NCI-H1092 treated with DMSO at 0.1 percent for 48 hours (cell line): ENCODE measurements at places on chromosomes 2 and 18.

DNA sequence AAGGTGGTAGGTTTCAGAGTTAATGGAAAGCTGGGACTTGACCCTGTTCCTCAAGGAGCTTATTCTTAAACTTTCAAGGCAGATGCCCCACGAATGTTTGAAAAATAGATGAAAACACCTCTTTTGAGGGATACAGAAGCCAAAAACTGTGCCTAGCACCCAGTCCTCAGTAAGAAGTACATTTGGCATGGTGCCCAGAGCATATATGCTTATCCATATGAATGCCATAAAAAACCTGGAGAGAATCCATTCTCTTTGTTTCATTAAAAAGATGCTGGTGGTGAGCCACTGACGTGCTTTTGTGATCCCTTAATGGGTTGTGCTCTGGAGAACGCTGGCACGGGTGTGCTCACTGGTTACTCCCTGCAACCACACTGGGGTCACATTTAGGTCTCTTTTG, 69.0 kb downstream of the IL1R2 start:
- DNase-seq: no peak

- no peak for DNase-seq
These were observed 39.3 kb upstream of the IL1R1 start for GRCh38 chr2:102103284-102103683.

DNA sequence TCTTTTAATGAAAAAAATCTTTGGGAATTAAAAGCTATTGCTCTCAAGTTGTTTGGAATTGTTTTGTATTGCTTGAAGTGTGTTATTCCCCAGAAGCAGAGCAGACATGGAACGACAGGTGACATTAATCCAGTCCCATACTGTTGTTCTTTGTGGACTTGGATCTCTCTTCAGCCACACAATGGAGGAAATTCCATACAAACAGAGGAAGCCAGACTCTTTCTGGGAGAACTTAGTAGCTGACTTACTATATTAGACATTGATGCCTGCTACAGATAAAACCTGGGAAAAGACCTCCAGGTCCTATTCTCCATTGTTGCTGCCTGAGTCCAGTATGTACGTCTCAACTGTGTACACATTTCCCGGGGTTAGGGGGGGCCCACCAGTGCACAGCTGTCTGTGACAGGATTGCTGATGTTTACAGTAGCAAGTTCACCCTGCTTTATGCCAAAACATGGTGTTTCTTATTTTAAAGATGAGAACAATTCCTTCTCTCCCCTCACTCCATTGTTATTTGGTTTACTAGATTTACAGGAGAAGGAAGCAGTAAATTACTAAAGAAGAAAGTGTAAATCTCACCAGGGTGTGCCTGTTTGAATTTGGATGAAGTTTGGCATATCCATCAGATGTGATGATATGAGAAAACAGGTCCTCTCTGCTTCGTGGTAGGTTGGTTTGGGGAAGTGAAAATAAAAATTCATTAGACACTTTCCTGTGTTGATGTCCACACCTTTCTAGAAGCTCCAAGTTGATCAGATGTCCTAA, 142.4 kb upstream of the RBBP8 start:
- DNase-seq: no peak

DNA sequence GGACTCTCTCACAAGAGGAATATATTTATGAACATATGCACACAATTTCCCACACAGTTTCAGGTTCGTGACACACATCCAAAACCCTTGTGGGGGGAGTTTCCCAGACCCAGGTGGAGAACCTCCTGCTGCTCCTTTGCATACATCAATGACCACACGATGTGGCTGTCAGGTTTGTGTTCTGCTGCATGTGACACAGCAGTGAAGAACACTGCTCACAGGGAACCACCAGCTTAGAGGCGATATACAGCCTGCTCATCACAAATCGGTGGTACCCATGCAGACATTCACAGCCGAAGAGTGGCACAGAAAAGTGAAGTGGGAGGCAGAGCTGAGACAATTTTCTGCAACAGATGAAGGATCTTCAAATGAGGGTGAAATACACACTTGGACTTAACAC, 175.6 kb upstream of the ZFP36L2 start:
- DNase-seq: no peak

DNA sequence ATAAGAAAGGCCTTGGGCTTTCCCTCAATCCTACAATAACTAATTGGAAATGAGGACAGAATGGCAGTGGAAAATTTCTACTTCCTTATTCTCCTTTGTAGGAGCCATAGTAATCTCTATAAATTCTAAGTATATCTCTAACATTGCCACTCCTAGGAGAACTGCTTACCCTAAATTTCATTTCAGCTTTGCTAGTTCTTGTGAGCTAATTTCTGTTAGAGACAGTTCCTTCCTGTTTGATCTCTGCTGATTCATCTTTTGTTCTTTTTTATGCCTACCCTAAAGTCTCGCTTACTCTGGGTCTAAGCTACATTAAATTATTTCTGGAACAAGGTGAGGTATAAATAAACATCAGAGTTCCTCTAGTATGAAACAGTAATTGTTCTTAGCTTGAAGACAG, 25.7 kb downstream of the ABHD3 start:
- no peak for DNase-seq

- no peak for DNase-seq
These were observed 241.3 kb downstream of the AGPS start for GRCh38 chr2:177633910-177634294.

- DNase-seq: no peak
These were observed 25.5 kb upstream of the NFE2L2 start for GRCh38 chr2:177289824-177290628.

- DNase-seq: no peak
These were observed 122.9 kb upstream of the GATA6 start for GRCh38 chr18:22046473-22046872.

- no peak for DNase-seq
These were observed 17.6 kb downstream of the LCLAT1 start for GRCh38 chr2:30464544-30465170.

DNA sequence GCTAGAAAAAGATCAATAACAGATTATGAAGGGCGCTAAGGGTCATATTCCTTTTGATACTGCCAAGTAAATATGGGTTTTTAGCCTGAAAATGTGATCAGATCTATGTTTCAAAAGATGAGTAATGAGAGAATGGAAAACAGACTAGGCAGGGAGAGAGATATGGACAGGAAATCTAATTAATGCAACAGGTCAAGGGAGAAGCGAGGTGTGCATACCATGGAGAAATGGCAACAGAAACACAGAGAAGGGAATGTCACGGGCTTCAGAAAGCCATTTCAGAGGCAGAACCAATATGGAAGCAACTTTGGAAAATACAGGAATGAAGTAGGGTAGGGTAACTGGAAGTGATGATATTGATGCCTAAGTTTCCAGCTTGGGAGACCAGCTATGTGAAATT, 69.3 kb downstream of the SIGLEC15 start:
- DNase-seq: no peak

- no peak for DNase-seq
These were observed 139.8 kb downstream of the ZFP36L2 start for GRCh38 chr2:43086451-43087221.

DNA sequence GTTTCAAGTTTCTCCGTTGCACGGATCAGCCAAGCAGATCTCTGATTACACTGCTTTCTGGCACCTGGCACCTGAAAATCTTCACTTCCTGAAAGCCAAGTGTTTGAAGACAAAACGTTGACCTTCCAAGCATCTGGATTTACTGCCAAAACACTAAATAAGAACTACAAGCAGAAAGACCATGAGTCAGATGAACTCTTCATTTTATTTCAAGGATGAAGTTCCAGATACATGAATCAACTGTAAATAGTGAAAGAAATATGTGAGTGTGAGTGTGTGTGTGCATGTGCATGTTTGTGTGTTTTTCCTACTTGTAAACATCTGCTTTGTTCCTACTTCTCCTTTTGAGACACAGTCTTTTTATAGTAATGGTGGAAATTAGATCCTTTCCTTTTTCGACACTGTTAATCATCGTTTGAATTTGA, 60.0 kb upstream of the DTNA start:
- DNase-seq: no peak

DNA sequence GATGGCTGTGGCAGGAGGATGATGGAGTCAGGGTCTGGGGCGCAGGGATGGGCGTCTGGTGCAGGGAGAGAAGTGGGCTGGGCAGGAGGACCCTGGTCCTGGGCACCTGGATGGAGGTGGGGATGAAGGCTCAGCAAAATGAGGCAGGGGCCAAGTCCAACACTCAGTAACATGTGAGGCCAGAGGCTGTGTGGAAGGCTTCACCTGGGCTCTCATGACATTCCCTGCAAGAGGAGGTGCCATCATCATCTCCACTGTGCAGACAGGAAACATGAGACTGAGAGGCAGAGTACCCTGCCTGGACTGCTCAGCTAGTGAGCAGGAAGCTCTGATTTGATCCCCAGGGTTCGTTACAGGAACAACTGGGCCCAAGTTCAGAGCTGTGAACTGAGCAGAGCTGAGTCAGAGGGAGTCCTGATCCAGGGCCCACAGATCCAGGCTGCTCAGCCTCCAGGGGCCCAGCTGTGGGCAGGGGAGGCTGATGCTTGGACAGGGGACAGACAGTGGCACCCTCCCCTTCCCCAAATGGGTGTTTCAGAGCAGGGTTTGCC, 36.9 kb downstream of the HJURP start:
- DNase-seq: no peak

- DNase-seq: no peak
These were observed 21.3 kb downstream of the IL18RAP start for GRCh38 chr2:102444233-102444632.

- no peak for DNase-seq
These were observed 65.7 kb upstream of the BCL2L11 start for GRCh38 chr2:111054791-111055691.

GRCh38 chr18:13319629-13320028, 101.1 kb downstream of the LDLRAD4 start:
- no peak for DNase-seq

GRCh38 chr2:54041135-54041534, 70.3 kb upstream of the PSME4 start:
- DNase-seq: no peak

DNA sequence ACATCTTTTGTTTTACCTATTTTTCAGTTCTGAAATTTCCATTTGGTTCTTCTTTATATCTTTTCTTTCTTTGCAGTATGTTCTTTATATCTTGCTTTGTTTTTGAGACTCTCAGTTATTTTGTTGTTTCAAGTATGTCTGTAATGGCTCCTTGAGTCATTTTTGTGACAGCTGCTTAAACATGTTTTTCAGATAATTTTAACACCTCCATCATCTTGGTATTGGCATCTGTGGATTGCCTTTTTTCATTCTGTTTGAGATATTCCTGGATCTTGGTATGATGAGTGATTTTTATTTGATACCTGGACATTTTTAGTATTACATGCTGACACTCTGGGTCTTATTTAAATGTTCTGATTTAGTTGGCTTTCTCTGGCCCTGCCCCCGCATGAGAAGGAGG, 89.5 kb downstream of the NCOA1 start:
- DNase-seq: no peak

GRCh38 chr2:45085487-45085886, 76.2 kb upstream of the SIX2 start:
- no peak for DNase-seq

GRCh38 chr2:95294579-95295250, 2.4 kb upstream of the KCNIP3 start:
- no peak for DNase-seq

GRCh38 chr2:159110784-159111183, 142.3 kb downstream of the TANC1 start:
- DNase-seq: no peak

- no peak for DNase-seq
These were observed 114.8 kb upstream of the PKDCC start for GRCh38 chr2:41933046-41933420.

DNA sequence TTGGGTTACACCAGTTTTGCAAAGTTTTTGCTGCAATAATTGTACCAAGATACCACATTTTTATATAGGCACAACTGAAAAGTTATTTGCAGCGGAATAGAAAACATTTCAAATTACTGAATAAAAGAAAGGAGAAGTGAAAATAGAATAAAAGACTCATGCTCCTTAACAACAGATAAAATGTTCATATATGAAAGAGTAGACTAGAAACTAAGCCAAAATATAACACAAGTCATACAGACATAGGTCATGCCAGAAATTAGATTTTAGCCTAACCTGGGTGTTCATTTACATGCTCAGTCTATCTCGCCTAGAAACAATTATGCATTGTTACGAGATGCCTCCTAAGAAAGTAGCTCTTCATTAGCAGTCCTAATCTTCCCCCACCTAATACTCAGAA, 16.4 kb upstream of the MAP3K20 start:
- no peak for DNase-seq

- DNase-seq: no peak
These were observed 58.4 kb upstream of the ITGB6 start for GRCh38 chr2:160258492-160258805.

DNA sequence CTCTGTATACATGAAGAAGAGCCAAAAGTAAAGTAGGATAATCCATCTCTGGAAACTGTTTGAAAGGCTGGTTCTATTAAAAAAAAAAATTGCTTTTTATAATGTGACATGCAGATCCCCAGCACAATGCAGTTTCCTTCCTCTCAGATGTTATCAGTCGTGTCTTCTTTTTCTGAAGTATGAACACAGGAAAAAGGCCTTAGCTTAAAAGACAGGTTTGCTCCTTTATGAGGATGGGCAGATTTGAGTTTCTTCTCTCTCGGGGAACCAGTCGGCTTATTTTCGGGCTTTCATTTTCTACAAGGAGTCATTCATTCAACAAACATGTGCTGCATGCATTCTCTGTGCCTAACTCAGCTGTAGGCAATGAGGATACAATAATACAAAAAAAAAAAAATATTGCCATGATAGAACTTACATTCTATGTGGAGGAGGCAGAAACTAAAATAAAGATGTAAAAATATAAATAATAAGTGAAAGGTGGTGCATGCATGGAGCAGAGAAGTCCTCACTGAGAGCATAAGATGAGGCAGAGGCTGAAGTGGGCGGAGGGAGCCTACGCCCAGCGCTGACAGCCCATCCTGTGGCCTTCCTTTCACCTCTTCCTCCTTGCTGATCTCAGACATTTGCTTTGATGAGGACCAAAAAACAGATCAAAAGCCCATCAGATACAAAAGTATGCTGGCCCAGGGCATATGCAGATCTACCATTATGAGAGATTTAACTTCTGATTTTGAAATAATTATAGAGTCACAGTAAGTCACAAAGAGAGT, at the start of gene CD226:
CD226 (minus strand) TSS at position 513 of the 773 bp plus-strand sequence; CDS start at position 46, 467 bp downstream.
- no peak for DNase-seq

DNA sequence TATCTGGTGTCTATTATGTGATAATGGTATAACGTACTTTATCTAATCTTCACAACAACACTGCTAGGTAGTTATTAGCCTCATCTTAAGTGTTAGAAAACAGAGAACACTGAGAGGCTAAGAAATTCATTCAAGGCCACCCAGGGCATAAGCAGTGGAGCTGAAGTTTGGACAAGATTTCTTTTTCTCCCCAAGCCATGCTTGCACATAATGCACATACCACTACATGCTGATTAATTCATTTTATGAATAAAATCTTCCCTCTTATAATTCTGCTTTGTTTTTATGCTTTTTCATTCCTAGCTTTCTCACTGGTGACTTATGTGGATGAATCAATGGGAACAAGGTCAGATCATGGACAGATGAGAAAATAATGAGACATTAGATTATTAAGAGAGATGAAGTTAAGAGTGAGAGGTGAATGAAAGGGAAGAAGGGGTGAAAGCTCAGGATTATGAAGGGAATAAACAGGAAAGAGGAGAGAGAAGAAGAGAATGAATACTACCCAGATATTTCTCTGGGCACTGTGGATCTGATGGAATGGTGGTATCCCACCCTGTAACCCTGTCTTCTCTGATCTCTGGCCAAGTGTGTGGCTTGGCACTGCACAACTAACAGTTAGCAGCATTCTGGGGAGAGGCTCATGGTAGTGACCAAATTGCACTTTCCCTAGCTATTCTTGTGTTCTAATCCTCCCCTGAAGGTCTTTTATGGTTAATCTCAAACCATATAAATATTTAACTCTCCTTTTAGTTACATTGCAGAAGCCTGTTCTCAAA, 17.7 kb upstream of the GALNT3 start:
- DNase-seq: no peak
